ENCODE measurements at places on chromosomes 11 and 22. TPM values are rescaled to one million over a fixed set of nuclear protein-coding genes. Genes with fewer than 3 reads are reported as not detected.

Gene MUC5AC
- not detected for total RNA-seq

Gene GUCY1A2
- total RNA-seq, result 12.4 TPM

Gene SHANK2
- 0.03 TPM for total RNA-seq

Gene GNG3
- total RNA-seq, result not detected

Gene OR51I2
- not detected for total RNA-seq

Gene RASGRP2
- 46.8 TPM for total RNA-seq

Gene MS4A1
- total RNA-seq, result not detected

Gene NLRP14
- not detected for total RNA-seq

Gene CST6
- total RNA-seq, result not detected

Gene ANO3
- 0.05 TPM for total RNA-seq

Gene MN1
- total RNA-seq, result 5.3 TPM

Gene OR52N4
- not detected for total RNA-seq

Gene SERHL2
- total RNA-seq, result 2.6 TPM

Gene LIF
- total RNA-seq, result 0.27 TPM

Gene KDM4E
- total RNA-seq, result not detected

Gene MRTFA
- 26.7 TPM for total RNA-seq

Gene ZNF195
- total RNA-seq, result 9.1 TPM

Gene SCGB1D2
- 4.0 TPM for total RNA-seq

Gene BTG4
- not detected for total RNA-seq

Gene HBG2
- total RNA-seq, result not detected

Gene HTR3A
- total RNA-seq, result not detected

Gene MYO7A
- 7.0 TPM for total RNA-seq

Gene MFNG
- 14.4 TPM for total RNA-seq

Gene C22orf31
- total RNA-seq, result not detected

Gene FXYD2
- 2.7 TPM for total RNA-seq

Gene UPK3A
- total RNA-seq, result 0.54 TPM

Gene LMNTD2
- total RNA-seq, result 0.14 TPM

Measured in Right ventricle myocardium inferior (tissue), 1 donor.